HFFc6 (cell line): ENCODE measurements at places on chromosomes 13 and 19.

- no peak for DNase-seq
These were observed 16.0 kb downstream of the KCTD15 start for GRCh38 chr19:33812388-33813330.

- DNase-seq, result no peak
These were observed 94.1 kb upstream of the UFM1 start for GRCh38 chr13:38255600-38255999.

DNA sequence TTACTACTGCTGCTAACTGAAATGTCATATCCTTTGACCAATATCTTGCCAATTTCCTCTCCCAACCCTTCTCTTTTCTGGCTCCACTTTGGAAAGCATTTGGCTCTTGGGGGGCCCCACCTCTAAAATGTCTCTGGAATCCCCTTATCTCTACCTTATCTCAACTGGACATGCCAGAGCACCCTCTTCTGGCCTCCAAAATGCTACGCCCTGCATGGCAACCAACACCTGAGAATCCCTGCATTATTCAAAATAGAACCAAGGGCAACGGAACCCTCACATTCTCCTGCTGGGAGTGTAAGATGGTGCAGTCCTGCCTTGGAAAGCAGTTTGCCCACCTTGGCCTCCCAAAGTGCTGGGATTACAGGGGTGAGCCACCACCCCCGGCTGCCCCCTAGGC, 35.3 kb downstream of the CERS4 start:
- no peak for DNase-seq

DNA sequence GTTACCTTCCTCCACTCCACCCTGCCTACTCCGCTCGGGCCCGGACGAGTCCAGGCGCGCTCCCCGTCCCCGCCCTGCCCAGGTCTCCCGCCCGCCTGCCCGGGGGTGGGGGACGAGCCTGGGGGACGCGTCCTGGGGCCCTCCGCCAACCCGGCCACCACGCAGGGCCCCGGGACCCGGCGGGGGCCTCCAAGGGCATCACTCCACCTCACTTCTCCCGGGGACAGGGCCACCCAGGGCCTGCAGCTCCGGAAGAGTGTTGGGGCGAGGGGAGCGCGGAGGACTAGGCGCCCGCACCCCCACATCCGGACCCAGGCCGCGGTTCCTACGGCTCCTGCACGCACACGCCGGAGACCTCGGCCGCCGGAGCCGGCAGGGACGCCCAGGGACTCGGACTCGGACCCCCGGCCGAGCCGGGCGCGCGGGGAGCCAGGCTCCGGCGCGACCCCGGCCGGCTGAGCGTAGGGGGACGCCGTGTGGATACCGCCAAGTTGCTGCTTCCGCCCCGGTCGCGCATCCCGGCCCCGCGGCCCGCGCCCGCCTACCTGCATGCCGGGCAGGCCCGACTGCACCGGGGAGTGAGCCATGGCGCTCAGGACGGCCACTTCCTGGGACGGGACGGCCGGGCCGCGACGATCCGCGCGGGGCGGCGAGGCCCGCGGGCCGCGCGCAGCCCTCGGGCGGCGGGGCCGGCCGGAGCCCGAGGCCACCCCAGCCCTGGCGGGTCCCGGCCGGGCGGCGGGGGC, 534 bp downstream of the STK24 start:
- no peak for DNase-seq

GRCh38 chr13:21242236-21242635, 65.8 kb downstream of the MRPL57 start:
- no peak for DNase-seq

DNA sequence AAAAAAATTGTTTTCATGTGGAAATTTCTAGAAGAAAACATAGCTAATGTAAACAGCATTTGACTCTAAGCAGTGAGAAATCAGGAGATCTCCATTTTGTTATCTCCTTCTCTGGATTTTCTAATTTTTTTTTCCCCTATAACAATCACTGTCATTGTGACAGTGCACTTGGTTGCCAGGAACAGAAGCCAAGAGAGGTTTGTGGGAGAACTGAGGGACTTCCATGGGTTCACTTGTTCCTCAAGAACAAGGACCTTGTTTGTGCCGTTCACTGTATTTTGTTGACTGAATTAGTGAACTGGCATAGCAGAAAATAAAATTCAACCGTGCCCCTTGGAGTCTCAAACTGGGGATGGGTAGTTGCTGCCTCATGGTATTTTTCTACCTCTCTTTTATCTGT, 17.1 kb downstream of the SHISA7 start:
- no peak for DNase-seq
